ENCODE measurements at places on chromosomes 5 and 9. TPM values are rescaled to one million over a fixed set of nuclear protein-coding genes. Genes with fewer than 3 reads are reported as not detected.

The SPZ1 gene
- not detected for polyA plus RNA-seq

DNA sequence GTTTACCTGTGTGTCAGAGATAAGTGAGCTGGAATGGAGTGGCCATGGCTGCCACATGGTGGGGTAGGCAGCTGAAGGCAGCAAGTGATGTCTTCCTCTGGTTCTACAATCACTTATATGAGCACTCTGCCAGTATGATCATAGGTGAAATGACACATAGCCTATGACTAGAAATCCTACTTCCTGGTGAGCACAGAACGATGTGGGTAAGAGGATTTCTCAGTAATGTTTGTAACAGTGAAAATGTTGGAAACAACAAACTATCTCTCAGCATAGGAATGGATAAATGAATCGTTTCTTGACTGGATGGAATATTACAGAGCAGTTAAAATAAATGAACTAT is 187.0 kb upstream of the S1PR3 start:
- DNase-seq, result no peak

The DPYSL3 gene
- 80.3 TPM for polyA plus RNA-seq

The OR1J1 gene
- polyA plus RNA-seq, result not detected

GRCh38 chr5:154826-155225 is 36.5 kb upstream of the LRRC14B start:
- DNase-seq, result no peak

GRCh38 chr9:87478226-87478992 is 19.3 kb upstream of the DAPK1 start:
- DNase-seq, result no peak
